ENCODE measurements at places on chromosomes 4 and X. TPM values are rescaled to one million over a fixed set of nuclear protein-coding genes. Genes with fewer than 3 reads are reported as not detected.

MAOB gene
- 0.10 TPM for total RNA-seq

BMP3 gene
- total RNA-seq, result not detected

FRMD7 gene
- total RNA-seq, result not detected

CYTL1 gene
- not detected for total RNA-seq

MND1 gene
- 5.5 TPM for total RNA-seq

GRID2 gene
- total RNA-seq, result 11.6 TPM

WDR13 gene
- 73.8 TPM for total RNA-seq

GC gene
- total RNA-seq, result 0.23 TPM

RAB9B gene
- 2.3 TPM for total RNA-seq

S100G gene
- total RNA-seq, result not detected

FAM9B gene
- not detected for total RNA-seq

SMIM31 gene
- not detected for total RNA-seq

CITED1 gene
- 3.2 TPM for total RNA-seq

EVC gene
- 14.9 TPM for total RNA-seq

TRIM60 gene
- total RNA-seq, result not detected

ITGB1BP2 gene
- total RNA-seq, result 2.8 TPM
